ENCODE measurements at places on chromosomes 3 and 15. TPM values are rescaled to one million over a fixed set of nuclear protein-coding genes. Genes with fewer than 3 reads are reported as not detected.

Gene ARRDC4
- total RNA-seq, result 5.7 TPM

Gene AGBL1
- total RNA-seq, result not detected

Gene GOLGA8J
- not detected for total RNA-seq

Gene SV2B
- total RNA-seq, result not detected

Gene MINAR1
- 0.22 TPM for total RNA-seq

Gene KNSTRN
- 85.2 TPM for total RNA-seq

Gene ARID3B
- 10.8 TPM for total RNA-seq

Gene SMC4
- total RNA-seq, result 181 TPM

Gene RRP9
- 23.4 TPM for total RNA-seq

Gene ANKUB1
- total RNA-seq, result not detected

Gene GPD1L
- total RNA-seq, result 11.2 TPM

Gene XCR1
- 0.18 TPM for total RNA-seq

Gene GTPBP8
- total RNA-seq, result 34.3 TPM

Gene STAB1
- total RNA-seq, result 0.04 TPM

Gene ARHGAP31
- 0.48 TPM for total RNA-seq

Gene CNTN4
- total RNA-seq, result not detected

Gene VPS8
- 71.8 TPM for total RNA-seq

Gene ASB14
- not detected for total RNA-seq

Gene ARGFX
- total RNA-seq, result not detected

Gene BSN
- total RNA-seq, result 0.23 TPM

Gene ISLR2
- total RNA-seq, result 0.15 TPM

Gene TIMP4
- 19.0 TPM for total RNA-seq

Gene CCDC174
- total RNA-seq, result 14.7 TPM

All from PC-9 (cell line).